ENCODE measurements at places on chromosomes 5 and 9. TPM values are rescaled to one million over a fixed set of nuclear protein-coding genes. Genes with fewer than 3 reads are reported as not detected.

DNA sequence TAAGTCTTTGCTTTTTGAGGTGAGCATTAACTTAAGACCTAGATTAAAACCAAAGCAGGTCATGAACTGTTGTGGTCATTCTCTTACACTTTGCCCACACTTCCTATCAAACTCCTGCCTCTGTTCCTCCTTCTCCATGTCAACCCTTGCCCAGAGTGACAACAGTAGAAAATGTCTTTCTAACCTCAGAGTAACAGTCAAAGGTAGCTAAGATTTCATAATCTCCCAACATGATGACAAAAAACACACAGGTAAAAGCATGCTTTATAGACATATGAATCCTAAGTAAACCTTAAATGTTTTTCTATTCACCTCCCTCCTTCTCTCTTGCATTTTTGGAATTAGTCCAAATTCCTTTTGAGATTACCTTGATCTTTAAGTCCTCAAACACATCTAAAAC lies 422.3 kb downstream of the SPATA31D1 start:
- no peak for DNase-seq

- DNase-seq = peak; percentile 43
Measured at GRCh38 chr9:33192493-33193255, 25.5 kb upstream of the B4GALT1 start.

GRCh38 chr9:133120501-133121197 lies 391 bp downstream of the RALGDS start:
- DNase-seq = no peak

GRCh38 chr5:142095035-142095434 lies 13.5 kb upstream of the NDFIP1 start:
- DNase-seq = no peak

DNA sequence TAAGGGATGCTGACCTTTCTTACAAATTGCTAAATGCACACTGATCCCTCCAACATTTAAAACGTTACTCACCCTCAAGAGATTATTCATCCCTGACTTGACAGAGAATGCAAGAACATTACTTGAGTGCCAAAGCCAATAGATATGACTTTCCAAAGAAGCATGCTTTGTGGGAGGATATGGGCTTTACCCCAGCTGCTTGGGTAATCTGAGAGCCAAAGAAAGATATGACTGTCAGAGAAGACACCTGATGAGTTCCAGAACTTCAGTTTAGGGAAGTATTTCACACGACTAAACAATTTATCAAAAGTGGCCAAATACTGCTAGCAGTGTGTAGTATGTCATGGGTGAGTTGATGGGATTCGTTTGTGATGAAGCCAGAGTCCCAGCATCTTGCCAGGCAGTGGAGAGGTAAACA lies 7.4 kb upstream of the SPDL1 start:
- peak; percentile 99 for DNase-seq

DNA sequence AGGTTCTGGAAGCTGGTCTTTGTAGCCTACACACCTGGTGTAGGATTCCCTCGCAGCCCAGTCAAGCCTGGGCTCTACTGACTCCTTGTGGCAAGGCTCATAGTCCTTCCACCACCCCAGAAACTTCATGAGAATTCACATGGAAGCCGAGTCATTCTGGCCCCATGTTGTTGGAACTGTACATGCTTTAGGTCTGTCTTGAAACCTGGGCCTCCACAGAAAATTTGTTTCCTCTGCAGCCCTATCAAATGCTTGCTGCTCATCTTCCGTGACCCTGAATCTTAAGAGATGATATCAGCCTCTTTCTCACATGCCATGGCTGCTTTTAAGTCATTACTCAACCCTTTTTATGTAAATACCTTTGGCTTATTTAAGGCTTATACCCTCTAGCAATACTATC lies 113.4 kb upstream of the GRHPR start:
- no peak for DNase-seq

DNA sequence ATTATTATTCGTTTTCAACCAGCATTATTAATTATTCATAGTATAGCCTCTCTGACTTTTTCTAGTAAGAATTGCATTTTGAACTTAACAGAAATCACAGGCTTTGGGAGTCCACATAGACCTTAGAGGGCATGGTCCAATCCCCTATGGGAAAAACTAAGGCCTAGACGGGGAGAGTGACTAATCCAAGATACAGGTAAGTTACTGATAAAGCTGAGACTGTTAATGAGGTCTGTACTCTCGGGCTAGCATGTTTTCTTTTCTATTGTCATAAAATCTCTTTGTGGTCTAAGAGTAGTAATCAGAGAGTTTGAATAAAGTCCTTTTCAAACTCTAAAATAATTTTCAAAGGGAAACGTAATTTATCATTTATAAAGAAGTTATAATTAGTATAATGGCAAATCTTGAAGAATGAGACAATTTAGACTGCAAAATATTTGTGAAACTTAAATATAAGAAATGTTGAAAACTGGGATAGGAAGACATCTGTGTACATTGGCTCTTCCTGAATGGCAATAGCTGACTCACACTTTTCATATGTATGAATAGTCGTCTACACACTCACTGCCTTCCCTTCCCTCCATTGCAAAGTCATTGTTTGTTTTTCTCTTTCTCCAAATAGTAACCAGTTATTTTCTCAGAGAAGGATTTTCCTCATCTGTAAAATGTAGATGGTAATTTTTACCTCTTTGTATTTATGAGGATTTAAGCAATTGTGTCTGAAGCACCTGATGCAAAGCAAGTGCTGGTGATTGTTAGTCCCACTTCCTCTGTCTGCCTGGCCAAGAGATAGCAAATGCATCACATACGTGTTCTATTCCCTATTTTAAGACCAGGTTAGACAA lies 207.9 kb upstream of the CD180 start:
- peak; percentile 58 for DNase-seq

- no peak for DNase-seq
Measured at GRCh38 chr9:5579881-5580280, 49.0 kb upstream of the RIC1 start.

GRCh38 chr9:34203275-34203991 lies 24.6 kb downstream of the UBAP1 start:
- peak; percentile 41 for DNase-seq

- no peak for DNase-seq
Measured at GRCh38 chr5:134784241-134784920, 25.8 kb downstream of the DDX46 start.

- DNase-seq = peak; percentile 77
Measured at GRCh38 chr9:36903541-36904435, 130.3 kb downstream of the PAX5 start.

DNA sequence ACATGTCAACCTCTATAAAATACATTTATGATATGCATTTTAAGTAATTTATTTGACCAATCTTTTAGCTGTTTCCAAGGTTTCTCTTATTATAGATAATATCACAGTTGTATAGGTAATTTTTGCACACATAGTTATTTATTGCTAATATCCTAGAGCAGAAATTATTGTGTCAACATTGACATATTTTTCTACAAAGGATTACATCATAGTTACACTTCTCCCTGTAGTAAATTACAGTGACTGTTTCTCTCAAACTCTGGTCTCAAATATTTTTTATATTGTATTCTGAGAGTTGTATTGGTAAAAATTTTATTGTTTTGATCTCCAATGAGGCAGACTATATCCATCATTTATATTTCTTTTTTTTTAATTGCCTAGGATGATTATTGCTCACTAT lies 714.4 kb upstream of the CDH6 start:
- DNase-seq = no peak

GRCh38 chr9:99210572-99210971 lies 11.2 kb downstream of the ALG2 start:
- DNase-seq = no peak

GRCh38 chr9:133268335-133269056 lies 6.5 kb downstream of the ABO start:
- DNase-seq = no peak

GRCh38 chr5:143521846-143522400 lies 118.4 kb upstream of the NR3C1 start:
- DNase-seq = no peak

DNA sequence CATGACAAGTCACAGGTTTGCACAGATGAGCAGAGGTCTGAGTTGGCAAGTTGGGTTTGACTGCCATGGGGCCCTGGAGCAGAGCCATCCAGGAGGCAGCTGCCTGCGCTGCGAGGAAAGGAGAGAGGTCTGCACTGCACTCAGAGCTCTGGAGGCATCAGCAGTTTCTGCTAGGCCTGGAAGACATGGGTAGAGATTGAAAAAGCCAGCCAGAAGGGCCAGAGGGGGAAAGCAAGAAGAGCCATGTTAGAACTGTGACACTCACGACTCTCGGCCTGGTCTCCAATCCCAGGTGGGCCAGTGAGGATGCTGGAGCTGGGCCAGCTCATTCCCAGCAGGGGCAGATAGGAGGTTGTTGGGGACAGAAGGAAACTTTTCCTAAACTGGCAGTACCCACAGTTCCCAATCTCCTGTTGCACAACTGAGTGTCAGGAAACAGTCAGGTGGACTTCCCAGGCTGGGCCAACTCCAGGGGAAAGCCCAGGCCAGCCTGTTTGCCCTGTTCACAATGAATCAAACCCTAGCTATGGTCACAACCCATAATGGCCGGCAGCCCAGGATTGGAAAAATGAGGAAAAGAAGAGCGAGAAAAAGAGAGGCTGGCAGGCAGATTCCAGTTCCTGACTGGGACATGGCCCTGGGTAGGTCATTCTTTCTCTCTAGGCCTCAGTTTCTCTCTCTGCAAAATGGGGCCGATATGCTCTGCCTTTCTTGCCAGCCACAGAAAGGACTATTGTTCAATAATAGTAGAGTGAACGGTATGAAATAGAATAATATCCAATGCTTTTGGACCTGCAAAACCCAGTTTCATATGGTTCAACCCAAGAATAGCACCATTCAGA lies 7.8 kb upstream of the ORM1 start:
- peak; percentile 33 for DNase-seq

DNA sequence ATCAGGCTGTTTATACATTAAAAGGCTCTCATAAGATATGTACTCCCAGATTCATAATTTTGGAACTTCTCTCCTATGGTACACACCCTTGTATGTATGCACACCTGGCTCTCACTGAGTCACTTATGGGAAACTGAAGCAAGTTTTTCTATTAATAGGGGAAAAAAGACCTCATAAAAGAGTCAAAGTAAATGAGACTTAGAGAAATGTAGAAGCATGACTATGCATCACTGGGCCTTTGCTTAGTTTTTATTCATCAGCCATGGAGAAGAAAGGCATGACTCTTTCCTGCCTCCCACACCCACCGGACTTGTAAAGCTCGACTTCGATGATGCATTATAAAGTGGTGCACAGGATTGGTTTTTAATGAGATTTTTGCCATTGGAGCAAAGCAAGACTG lies 28.2 kb downstream of the MTAP start:
- no peak for DNase-seq

DNA sequence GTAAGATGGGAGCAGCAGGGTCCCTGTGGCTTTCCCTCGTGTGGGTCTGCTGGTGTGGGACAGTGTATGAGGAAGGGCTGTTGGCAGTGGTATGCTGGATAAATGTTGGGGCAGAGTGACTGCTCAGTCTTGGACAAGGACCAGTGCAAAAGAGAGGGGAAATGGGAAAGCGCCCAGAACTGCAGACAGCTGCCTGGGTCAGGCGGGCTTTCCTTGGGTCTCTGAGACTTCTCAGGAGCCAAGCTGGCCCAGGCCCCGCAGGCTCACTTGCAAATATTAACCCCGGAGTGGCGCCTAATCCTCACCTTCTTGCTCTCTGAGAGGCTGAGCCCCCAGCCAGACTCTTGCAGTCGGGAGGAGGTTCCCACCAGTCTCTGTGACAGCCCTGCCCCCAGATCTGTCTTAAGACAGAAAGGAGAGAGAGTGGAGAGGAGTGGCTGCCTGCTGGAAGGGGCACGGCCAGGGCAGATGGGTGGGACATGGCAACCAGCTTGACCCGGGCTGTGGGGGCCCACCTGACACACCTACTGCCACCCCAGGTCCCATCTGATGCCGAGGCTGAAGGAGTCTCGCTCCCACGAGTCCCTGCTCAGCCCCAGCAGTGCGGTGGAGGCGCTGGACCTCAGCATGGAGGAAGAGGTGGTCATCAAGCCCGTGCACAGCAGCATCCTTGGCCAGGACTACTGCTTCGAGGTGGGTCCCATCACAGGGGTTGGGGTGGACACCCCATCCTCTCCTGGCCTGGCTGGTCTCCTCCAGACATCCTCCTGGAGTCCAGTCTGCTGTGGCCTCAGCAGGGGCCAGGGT lies 105.2 kb downstream of the DAB2IP start:
- no peak for DNase-seq

DNA sequence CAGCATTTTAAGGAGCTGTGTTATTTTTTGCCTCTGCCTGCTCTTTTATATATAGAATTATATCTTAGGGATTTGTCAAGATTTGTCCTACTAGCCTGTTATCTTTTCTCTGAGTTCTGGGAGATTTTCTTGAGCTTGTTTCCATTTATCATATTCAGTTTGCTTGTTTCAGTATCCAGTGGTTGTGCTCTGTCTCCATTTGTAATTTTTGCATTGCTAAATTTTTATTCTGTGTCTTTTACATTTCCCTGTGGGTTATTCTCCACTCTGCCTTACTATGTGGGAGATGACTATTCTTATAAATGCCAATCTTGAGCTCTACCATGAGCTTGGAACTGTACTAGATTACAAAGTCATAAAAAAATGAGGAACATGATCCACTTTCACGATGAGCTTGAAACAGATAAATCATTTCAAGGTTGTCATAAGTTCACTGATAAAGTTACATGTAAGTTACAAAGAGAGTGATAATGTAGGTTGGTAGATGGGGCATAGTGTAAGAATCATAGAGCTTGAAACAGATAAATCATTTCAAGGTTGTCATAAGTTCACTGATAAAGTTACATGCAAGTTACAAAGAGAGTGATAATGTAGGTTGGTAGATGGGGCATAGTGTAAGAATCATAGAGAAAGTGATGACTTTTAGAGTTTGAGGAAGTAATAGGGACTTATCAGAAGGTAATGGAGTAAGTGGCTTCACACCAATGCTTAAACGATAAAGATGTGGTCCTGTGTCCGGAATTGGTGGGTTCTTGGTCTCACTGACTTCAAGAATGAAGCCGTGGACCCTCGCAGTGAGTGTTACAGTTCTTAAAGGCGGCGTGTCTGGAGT lies 287.3 kb downstream of the ADGRV1 start:
- no peak for DNase-seq

ZNF883 gene
- 4.3 TPM for total RNA-seq

TMEM171 gene
- 0.90 TPM for total RNA-seq

IL3 gene
- not detected for total RNA-seq

ECPAS gene
- 114 TPM for total RNA-seq

SOX30 gene
- not detected for total RNA-seq
